DMS 273 treated with DMSO at 0.1 percent for 48 hours (cell line): ENCODE measurements at places on chromosomes 11 and 22.

DNA sequence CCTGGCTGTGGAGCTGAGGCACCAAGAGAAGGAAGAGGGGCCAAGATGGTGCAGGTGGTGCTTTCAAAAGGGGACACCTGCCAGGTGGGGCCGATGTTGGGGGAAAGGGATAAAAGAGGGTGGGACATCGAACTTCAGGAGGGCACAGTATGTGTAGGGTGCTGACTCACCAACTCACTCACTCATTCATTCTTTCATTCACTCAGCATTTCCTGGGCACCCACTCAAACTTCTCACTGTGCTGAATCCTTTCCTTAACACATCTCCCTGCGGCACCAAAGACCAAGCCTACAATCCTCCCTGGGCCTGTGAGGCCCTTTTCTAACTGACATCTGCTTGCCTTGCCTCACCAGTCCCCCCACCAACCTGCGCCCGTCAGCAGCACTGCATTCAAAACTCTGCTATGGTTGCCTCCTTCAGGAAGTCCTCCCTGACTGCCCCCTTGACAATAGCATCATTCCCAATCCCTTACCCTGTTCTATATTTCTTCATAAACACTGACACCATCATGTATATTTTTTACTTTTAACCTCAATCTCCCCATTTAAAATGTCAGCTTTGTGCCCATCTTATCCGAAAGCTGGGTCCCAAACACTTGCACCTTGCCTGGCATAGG lies 246.6 kb downstream of the MN1 start:
- no peak for DNase-seq

DNA sequence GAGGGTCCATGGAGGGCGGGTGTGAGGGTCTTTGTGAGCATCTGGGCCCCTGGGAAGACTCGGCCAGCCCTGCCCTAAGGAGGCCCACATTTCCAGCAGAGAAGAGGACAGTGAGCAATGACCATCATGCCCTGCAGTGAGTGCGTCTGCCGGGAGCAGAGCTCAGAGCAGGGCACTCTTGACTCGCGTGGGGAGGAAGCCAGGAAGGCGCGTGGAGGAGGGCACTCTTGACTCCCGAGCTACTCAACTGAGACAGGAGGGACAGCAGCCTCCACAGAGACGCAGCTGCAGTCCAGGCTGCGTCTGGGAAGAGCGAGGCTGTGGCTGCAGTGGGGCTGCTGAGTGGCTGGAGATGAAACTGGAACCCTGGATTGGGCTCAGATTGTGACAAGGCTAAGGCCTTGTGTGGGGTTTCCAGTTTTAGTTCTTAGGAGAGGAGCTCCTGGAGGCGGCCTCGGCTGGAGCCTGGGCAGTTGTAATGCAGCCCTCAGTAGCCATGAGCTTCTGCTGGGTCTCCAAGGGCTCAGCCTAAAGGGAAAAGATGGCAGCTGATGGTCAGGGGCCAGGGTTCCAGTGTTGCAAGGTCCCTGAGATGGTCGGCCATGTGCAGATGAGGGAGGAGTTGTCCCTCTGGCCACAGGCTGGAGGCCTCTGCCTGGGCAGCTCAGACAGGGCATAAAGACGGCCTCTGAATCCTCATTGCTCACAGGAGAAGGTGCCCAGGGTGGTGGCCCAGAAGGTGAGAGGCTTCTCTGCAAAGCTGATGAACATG lies 264.7 kb upstream of the B3GAT1 start:
- DNase-seq, result no peak

DNA sequence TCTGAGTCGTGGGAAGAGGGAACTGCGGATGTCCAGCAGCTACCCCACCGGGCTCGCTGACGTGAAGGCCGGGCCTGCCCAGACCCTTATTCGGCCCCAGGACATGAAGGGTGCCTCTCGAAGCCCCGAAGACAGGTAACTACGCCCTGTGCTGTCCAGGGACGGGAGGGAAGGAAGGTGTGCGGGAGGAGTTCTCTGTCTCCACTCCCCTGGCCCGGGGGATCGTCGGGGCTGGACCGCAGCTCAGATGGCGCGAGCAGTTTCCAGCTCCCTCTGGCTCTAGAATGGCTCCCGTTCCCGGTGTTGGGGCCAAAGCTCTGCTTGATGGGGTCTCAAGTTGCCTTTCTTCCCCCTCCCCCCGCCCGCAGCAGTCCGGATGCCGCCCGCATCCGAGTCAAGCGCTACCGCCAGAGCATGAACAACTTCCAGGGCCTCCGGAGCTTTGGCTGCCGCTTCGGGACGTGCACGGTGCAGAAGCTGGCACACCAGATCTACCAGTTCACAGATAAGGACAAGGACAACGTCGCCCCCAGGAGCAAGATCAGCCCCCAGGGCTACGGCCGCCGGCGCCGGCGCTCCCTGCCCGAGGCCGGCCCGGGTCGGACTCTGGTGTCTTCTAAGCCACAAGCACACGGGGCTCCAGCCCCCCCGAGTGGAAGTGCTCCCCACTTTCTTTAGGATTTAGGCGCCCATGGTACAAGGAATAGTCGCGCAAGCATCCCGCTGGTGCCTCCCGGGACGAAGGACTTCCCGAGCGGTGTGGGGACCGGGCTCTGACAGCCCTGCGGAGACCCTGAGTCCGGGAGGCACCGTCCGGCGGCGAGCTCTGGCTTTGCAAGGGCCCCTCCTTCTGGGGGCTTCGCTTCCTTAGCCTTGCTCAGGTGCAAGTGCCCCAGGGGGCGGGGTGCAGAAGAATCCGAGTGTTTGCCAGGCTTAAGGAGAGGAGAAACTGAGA lies 1.4 kb downstream of the ADM start:
- no peak for DNase-seq

DNA sequence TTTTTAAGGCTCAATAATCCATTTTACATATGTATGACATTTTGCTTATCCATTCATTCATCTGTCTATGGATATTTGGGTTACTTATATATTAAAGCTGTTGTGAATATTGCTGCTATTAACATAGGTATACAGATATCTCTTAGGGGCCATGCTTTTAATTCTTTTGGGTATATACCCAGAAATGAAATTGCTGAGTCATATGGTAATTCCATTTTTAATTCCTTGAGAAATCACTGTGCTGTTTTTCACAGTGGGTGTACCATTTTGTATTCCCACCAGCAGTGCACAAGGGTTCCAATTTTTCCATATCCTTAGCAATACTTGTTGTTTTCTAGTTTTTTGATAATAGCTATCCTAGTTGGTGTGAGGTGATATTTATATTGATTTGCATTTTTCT lies 19.0 kb downstream of the PRMT3 start:
- DNase-seq, result no peak

- no peak for DNase-seq
Measured at GRCh38 chr11:19603771-19604170, 108.9 kb upstream of the NAV2 start.

GRCh38 chr11:36008584-36008983 lies 64.7 kb downstream of the LDLRAD3 start:
- no peak for DNase-seq
